ENCODE measurements at places on chromosomes 3 and 15.

GRCh38 chr3:142481196-142481595, 33.4 kb upstream of the XRN1 start:
- DNase-seq = no peak

DNA sequence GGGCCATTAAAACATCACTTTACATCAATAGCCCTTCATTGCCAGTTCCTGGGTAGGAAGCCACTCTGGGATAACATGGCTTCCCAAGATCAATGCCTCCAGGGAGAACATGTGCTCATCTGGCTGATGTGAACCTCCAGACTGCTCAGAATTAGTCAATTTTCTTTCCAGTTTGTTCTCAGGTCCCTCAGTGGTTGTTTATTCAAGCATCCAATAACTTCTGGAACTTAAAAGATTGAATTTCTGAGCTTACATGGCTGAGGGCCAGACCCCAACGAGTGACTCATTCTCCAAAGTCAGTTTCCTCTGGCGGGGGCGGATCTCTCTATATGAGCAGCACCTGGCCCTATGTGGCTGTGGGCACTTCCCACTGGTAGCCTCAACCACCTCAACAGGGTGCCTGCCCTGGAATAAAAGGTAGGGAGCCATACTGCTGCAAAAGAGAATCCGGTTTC, 34.0 kb downstream of the LYZL4 start:
- DNase-seq = no peak

GRCh38 chr15:27095886-27096624, 125.1 kb downstream of the GABRG3 start:
- DNase-seq = no peak

DNA sequence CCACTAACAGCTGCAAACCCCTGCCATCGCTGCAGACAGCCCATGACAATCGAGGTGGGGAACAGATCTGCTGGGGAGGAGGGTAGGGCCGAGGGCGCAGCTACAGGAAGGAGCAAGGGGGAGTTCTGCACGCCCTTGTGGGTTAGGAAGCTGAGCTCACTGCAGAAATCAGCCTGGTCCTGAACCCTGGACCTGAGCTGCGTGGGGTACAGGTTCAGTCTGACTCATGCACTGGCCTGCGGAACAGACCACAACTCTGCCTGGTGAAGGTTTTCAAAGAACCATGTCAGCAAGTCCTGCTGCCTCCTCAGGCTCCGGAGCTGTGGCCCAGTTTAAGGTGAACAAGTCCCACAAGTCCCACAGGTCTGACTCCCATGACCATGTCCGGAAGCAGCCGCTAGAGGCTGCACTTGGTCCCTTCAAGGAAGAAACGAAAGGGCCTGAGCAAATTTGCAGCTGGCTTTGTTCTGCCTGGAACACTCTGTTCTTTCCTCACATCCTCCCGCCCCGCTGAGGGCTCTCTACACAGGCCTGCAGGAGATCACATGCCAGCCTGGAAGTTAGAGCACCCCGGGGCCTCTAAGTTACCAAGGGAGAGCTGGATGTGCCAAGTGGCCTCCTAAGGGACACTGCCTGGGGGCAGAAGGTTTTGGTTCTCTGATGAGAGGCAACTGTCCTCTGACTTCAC, 49.4 kb upstream of the AKAP13 start:
- no peak for DNase-seq

DNA sequence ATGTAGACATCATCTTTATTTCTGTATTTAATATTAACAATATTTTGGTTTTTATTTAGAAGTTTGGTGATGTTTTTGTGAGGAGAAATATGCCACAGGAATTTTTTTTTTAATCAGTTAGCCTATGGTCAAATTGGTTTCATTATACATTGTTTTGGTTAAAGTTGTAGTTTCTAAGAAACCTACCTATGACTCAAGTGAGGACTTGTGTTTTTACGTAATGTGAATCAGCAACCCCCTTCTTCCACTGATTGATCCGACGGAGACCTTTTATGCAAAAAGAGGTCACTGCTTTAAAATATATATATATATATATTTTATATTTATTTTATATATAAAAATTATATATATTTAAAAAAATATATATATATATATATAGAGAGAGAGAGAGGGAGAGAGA, 698.1 kb downstream of the FHIT start:
- DNase-seq = no peak

DNA sequence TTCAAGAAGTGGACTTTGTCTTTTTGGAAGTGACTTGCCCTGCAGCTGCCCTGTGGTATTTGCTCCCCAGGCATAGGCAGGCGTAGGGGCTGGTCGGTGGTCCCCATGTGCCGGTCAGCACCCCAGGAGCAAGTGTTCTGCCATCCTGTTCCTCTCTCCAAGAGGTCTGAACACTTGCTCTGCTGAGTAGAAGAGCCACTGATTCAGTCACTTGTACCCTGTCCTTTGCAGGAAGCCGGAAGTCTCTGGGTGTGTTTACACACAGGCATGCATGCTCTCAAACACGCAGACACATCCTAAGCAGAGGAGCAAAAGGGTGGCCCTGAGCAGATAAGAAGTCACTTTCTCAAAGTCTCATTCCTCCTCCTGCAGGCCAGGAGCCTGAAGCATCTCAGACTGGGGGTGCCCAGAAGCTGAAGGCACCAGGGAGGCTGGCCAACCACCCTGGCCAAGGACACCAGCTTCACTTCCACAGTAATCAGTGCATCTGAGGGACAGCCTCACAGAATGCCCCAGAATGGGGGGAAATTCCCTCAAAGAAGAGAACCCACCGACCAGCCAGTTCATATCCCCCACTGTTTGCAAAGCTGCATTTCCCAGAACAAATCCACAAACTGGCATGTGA, 88.7 kb upstream of the POMGNT2 start:
- no peak for DNase-seq
